ENCODE measurements at places on chromosomes 1 and 21. TPM values are rescaled to one million over a fixed set of nuclear protein-coding genes. Genes with fewer than 3 reads are reported as not detected.

The IL12RB2 gene
- total RNA-seq: 32.9 TPM

The JAK1 gene
- total RNA-seq: 201 TPM

The MCOLN2 gene
- 12.6 TPM for total RNA-seq

The PYCR2 gene
- total RNA-seq: 115 TPM

The NGF gene
- total RNA-seq: not detected
